ENCODE measurements at places on chromosomes 7 and 10. TPM values are rescaled to one million over a fixed set of nuclear protein-coding genes. Genes with fewer than 3 reads are reported as not detected.
A peak's percentile ranks its signal among the peaks of the same experiment; 100 is the strongest.

DNA sequence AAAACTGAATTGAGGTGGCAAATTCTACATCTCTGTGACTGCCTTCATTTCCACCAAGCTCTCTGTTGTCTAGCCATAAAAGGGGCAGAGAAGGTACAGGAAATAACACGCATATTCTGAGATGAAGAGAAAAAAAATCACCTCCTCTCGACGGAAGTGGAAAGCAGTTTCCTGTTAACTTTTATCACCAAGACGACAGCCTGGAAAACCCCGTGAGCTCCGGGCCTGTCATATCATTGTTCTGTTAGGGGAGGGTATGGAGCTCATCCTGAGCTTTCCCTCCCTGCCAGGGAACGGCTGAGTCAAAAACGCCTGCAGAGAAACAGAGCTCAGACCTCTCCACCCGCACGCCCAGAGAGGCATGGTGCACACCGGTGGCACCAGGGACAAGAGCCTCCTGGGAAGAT lies 200.3 kb downstream of the PRPF18 start:
- ATAC-seq: no peak

- ATAC-seq: peak; percentile 24
These were observed 147.6 kb downstream of the DIP2C start for GRCh38 chr10:541750-542371.

GRCh38 chr7:145219461-145219860 lies 383.6 kb upstream of the TPK1 start:
- ATAC-seq: no peak

GRCh38 chr7:4468320-4469102 lies 213.6 kb upstream of the FOXK1 start:
- no peak for ATAC-seq

DNA sequence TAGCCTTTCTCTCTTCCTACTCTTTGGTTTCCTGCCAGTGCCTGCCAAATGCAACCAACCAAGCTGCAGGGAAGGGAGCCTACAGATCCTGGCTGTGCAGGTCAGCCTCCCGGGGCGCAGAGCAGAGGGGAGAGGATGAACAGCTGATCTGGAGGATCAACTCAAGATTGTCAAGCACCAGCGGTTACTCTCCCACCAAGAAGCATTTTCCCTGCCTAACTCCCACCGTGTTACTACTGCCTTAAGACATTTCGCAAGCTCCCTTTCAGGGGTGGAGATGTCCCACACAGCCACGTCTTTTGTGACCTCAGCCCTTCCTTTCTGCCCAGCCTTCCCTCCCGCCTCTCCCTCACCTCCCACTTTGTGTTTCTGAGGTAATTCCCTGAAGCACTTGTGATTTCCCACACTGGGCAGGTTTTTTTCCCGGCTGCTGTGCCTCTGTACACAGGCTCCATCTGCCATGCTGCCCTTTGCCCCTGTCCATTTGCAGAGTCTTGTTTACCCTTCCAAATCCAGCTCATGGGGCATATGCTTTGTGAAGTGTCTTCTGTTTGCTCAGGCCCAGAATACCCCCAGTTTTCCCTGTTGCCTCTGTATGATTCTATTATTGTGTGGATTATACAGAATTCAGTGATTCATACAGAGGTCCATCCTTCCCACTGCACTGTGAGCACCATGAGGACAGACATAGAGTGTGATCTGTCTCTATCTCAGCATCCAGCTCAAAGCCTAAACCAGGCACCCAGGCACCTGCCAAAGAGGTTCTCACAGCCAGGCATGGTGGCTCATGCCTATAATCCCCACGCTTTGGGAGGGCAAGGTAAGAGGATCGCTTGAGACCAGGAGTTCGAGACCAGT lies 40.9 kb upstream of the PAPSS2 start:
- ATAC-seq: peak; percentile 28

GRCh38 chr7:16991551-16991950 lies 109.8 kb upstream of the AGR3 start:
- ATAC-seq: no peak

GRCh38 chr10:84088626-84089025 lies 50.7 kb upstream of the GHITM start:
- no peak for ATAC-seq

DNA sequence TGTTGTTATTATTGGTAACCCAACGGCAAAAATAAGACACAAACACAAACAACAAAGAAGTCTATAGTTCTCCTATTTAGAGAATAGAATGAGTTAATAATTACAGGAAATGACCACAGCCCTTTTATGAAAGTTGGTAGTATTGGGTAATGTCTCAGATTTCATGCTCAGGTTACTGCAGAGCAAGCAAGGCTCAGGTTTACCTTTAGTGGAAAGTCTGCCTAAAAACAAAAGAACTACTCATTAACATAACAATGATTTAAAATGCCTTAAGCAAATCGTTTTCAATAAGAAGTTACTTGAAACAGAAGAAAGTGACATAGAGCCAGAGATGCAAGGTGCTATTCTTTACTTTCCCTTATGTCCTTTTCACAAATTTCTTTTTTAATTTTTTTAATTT lies 441.2 kb downstream of the PLXDC2 start:
- no peak for ATAC-seq

DNA sequence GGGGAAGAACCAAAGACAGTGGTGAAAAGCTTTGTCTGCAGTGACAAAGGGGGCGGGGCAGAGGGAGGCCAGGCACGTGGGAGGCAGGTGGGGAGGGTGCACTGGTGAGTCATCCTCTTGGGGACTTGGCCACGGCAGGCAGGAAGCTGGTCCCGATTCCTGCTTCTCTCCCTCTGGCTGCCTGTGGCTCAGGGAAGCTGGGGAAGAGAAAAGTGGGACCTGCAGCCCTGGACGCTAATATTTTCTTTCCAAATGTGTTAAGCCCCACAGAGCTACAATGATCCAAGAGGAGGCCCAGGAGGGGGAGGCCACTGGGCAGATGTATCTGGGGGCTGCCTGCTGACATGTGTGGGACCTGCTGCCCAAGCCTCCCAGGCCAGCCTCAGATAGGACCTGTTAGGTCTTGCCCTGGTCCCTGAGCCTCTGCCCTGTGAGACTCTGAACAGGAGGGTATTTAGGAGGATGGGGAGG lies 231.8 kb downstream of the KCNMA1 start:
- ATAC-seq: peak; percentile 86

DNA sequence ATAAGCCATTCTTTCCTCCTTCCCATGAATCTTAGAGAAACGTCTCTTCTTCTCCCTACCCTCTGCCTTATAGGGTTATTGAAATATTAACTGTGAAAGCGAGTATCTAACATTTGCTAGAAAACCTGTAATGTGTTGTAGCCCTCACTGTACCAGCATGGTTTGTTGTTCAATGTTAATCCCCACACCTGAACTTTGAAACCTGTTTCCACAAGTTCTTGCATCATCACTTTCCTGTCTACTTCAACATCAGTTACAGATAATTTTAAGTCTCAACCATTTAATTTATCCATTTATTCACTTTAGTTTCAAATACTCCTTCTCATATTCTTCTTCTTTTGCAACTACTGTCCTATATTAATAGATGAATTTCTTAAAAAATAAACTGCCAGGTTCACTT lies 148.2 kb downstream of the ETV1 start:
- no peak for ATAC-seq

Gene KLLN
- not detected for total RNA-seq

Gene FRAT1
- total RNA-seq: 5.8 TPM

Gene SCD
- 10.4 TPM for total RNA-seq
